ENCODE measurements at places on chromosomes 5 and 9.
A peak's percentile ranks its signal among the peaks of the same experiment; 100 is the strongest.

DNA sequence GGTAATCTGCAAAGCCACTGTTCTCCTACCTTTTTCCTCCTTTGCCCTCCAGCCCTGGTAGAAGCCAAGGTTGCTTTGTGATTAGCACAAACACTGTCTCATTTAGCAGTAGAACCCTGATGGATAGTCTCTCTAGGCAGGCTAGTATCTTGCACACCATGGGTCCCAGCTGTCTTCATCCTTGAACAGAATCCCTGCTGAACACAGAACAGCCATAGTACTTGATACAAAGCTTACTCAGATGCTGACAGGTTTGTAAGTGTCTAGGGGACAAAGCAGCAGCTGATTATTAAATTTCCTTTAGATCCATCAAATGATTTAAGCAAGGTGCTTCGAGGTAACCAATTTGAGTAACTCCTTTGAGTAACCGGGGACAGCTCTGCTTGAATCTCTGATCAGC lies 163.7 kb upstream of the PPP1R2B start:
- DNase-seq: no peak

DNA sequence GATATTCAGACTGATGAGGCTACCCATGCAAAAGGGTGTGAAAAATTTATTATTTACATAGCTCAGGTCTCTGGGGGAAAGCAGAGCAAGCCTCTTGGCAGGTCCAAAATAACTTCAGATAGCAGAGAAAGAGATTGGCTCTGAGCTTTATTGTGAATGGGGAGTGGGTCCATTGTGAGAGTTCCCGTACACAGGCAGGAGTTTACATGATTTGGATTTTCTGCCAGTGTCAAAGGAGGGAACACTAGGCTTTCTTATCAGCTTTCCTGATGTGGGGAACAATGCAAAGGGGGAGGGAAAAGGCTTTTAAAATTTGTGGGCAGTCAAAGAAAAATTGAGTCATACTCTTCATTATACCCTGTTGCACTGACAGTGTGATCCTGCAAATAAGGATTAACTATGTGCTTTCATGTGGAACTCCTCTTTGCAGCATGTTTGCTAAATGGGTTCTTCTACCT lies 615.0 kb upstream of the RIOK2 start:
- DNase-seq: no peak

DNA sequence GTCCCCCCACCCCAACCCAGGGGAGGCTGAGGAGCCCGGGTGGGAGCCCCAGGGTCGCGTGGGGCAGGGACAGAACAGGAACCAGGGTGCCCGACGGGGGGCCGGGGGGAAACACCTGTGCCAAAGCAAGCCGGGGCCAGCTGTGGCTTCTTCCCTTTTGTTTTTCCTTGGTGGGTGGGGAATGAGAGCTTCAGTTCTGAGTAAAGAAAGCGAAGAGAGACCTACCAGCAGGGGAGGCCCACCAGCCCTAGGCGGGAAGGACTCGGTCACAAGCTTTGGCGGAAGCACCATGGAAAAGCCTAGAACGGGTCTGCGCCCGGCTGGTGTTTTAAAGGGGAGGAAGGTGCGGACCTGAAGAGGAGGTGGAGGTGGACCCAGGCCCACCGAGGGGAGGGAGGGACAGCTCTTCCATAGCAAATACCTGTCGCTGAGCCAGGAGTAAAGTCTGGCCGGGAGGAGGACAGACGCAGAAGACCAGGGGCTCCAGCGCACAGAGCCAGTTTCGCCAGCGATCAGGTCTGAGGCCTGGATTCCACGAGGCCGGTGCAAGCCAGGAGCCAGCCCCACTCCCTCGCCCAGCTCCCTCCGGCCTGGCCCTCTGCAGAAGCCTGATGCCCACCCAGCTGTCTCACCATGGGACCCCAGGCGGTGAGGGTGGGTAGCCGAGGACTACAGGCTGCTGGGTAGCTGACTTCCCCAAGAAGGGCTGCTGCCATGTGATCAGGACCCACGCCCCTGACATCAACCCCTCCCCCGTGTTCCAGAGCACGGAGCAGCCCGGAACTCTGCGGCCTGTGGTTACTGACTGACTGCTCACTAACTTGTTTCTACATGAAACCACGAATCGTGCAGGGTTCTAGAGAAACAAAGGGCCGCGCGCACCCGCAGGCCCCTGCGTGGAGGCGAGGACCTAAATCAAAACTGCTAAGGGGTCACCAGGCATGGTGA lies 849 bp upstream of the MGAT1 start:
- DNase-seq: peak; percentile 81

DNA sequence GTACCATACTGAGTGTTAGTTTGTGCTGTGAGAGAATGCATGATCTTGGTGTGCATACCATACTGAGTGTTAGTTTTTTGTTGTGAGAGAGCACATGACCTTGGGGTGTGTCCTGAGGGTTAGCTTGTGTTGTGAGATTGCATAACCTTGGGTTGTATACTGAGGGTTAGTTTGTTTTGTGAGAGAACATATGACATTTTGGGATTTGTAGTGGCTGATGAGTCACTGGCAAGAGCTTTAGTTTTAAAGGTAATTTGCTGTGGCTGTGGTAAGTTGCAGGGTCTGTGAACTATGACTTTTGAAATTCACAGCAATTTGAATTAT lies 1068.3 kb upstream of the EDIL3 start:
- DNase-seq: no peak

DNA sequence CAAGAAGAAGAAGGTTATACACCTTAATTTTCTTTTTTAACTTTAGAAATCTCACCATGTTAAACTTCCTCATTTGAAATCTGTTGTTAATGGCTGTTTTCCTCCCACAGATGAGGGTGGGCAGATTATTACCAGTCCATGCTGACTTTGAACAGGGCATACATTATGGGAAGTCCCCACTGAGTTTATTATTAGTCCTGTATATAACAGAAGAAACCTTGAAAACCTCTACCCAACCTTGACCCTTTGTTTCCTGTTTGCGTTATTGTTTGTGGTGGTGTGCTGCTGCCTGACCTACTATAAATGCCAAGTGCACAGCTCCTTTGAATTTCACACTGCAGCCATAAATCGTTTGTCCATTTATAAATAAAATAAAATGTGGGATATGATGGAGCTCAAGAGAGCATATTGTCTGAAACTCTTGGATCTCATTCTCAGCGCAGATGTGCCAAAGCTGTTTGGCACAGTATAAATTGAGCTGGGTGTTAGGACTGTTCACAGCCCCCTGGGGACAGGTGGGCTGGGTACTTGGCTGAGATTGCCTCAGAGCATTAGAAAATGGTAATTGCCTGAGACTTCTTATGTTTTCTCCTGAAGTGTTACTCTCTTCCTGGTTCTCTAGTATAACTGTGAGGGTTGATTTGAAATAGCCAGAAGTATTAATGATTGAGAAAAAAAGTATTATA lies 139.6 kb downstream of the SPATA31D1 start:
- DNase-seq: peak; percentile 60

- DNase-seq: no peak
These were observed 2.4 kb upstream of the RXFP3 start for GRCh38 chr5:33933723-33934169.

DNA sequence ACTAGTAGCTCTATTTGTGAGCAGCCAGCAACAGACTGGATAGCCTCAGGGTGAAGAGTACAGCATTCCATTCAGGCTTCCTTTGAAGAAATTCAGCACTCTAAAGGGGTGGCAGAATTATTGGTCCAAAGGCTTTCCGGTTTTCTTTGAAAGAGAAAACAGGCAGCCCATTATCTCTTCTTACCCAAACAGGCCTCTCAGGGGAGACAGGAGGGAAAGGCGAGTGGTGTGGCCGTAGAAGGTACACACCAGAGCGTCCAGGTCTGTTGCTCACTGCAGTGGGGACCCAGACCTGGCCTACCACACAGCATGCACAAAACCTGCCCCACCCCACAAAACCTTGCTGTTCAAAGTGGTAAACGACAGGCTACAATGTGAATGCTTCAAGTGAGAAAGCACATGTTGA lies 83.3 kb downstream of the ZNF608 start:
- DNase-seq: no peak

DNA sequence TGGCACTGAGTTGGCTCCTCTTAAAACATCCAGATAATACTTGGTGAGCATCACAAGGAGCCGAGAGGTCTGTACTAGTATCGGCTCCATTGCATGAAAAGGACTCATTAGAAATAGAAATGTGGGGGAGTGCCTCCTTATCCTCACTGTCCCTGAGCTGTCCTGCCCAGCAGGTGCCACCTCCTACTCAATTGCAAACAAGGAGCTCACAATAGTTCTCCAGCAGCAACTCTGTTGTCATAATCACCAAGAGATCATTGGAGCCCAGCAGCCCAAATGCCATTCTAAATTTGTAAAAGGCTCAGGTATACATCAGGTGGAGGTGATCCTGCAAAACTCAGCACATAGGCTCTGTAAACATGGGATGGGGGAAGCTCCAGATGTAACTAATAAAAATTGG lies 99.1 kb downstream of the PLK2 start:
- no peak for DNase-seq

- no peak for DNase-seq
These were observed 48.5 kb downstream of the MFAP3 start for GRCh38 chr5:154087260-154087659.

DNA sequence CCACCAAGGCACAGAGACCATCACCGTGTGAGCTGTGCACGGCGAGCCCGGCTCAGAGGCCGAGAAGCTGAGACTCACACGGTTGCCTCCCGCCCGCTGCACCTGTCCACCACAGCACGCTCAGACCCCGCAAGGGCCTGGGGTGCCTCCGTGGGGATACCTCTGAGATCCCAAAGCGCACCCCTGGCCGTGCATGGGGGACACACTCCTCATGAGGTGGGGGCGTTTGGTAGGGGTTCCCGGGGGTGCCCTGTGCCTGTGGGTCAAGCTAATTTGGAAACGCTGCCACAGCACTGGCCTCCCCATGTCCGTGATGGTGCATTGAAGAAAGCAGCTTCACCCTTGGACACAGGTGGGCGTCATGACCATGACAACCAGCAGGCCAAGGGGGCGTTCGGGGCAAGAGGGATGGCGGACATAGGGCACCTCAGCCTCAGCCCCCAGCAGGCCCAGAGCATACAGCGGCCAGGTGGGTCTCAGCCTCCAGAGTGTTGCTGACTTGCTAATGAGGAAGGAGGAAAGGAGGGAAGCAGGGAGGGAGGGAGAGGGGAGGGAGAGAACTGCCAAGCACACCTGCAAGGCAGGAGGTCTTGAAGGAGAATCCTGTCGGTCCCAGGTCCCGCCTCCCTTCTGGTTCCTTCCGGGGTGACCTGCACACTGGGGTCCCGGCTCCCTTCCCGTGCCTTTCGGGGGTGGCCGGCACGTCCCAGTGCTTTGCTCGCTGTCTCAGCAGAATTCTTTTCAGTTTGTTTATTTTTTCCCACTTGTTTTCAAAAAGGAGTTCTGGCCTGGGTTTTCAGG lies 34.7 kb downstream of the GLT6D1 start:
- no peak for DNase-seq

- DNase-seq: no peak
These were observed 93.2 kb downstream of the PAX5 start for GRCh38 chr9:36940881-36941280.

DNA sequence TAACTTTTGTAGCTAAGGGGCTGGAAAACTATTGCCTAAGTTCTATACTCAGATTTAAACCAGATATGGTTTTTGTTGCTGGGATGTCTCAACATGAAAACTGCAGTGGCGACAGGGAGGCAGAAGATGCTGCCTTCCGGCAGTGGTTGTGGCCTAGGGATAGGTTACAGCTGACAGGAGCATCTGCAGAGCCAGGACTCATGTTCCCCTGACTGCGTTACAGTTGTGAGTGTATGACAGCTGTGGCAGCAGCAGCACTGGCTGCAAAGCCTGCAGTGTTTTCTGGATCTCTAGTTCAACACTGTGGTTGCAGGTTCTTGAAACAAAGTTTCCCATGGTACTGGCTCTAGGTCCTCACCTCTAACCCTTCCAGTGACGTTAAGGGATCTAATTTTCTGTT lies 498.8 kb upstream of the CDH18 start:
- DNase-seq: no peak

GRCh38 chr9:20303996-20304395 lies 318.3 kb downstream of the MLLT3 start:
- DNase-seq: no peak

- DNase-seq: no peak
These were observed 2.4 kb downstream of the PPARGC1B start for GRCh38 chr5:149732324-149733128.
